ENCODE measurements at places on chromosomes 7 and 10. TPM values are rescaled to one million over a fixed set of nuclear protein-coding genes. Genes with fewer than 3 reads are reported as not detected.

DNA sequence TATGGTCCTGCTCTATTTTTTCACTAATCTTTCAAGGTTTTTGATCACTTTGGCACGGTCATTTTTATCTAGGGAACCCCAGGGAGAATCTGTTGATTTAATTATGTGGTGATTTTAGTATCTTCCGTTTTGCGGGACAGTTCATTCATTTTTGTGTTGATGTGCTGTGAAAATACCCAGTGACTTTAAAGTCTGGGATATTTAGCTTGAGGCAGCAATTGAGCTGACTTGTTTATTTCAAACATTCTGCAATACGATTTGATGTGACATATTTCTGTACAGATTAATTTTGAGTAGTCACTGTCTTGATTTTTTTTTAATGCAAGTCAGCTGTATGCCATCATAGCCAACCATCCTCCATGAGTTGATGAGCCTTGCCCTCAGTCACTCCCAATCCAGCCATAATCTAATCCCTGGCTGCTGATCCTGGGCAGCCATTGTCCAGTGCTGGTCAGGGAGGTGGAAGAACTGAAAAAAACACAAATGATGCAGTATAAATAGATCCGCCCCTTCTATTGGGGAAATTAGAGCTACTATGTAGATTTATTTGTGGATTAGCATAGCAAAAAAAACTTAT is 183.4 kb downstream of the CCSER2 start:
- DNase-seq, result no peak
- H3K36me3 ChIP-seq, result peaks cover 13% of the 10 kb centered on the region
- no peaks in the 10 kb centered on the region for H3K4me1 ChIP-seq
- H3K4me3 ChIP-seq, result no peak overlapping the region
- no peaks in the 10 kb centered on the region for H3K27me3 ChIP-seq
- H3K27ac ChIP-seq, result no peak overlapping the region

The ACSM6 gene
- not detected for polyA plus RNA-seq

GRCh38 chr7:107201795-107202450 is 33.1 kb downstream of the HBP1 start:
- DNase-seq, result no peak
- H3K27ac ChIP-seq, result no peak overlapping the region
- H3K4me1 ChIP-seq, result no peaks in the 10 kb centered on the region
- peaks cover 54% of the 10 kb centered on the region for H3K36me3 ChIP-seq

DNA sequence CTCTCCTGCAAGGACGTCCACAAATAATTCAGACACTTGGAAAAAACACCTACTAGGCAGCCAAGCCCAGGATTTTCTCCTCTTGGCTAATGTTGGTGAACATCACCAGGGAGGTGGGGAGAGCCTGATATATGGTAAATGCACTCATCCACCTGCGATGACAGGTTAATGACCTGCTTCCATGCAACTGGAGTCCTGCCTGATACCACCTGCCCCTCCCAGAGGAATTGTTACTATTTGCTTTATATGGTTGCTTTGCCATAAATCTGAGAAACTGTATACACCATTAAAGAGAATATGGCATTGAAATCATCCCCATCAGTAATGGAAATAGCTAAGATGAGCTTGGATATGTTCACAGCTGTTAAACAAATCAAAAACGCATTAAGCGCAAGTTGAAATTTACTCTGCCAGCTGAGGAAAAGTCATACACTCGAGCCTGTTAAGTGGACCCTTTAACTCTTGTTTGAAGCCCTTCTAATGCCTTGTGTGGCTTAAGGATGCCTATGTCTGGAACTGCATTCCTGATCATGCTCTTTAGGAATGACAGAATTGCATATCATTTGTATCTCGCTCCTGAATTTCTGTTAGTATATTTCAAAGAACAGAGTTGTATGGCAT is 208.3 kb downstream of the PRPF18 start:
- H3K27ac ChIP-seq, result no peak overlapping the region
- no peak for DNase-seq
- no peak overlapping the region for H3K4me3 ChIP-seq
- no peaks in the 10 kb centered on the region for H3K27me3 ChIP-seq
- no peaks in the 10 kb centered on the region for H3K36me3 ChIP-seq

The TFR2 gene
- 2.7 TPM for polyA plus RNA-seq

The LIPN gene
- polyA plus RNA-seq, result not detected

GRCh38 chr7:119026391-119026790 is 801.9 kb downstream of the ANKRD7 start:
- no peaks in the 10 kb centered on the region for H3K36me3 ChIP-seq
- no peaks in the 10 kb centered on the region for H3K4me1 ChIP-seq
- no peak overlapping the region for H3K4me3 ChIP-seq
- no peak for DNase-seq
- no peak overlapping the region for H3K27ac ChIP-seq
- no peaks in the 10 kb centered on the region for H3K27me3 ChIP-seq

GRCh38 chr7:3955751-3956696 is 655.0 kb downstream of the SDK1 start:
- H3K4me3 ChIP-seq, result no peak overlapping the region
- no peaks in the 10 kb centered on the region for H3K4me1 ChIP-seq
- no peak overlapping the region for H3K27ac ChIP-seq
- no peaks in the 10 kb centered on the region for H3K27me3 ChIP-seq
- no peaks in the 10 kb centered on the region for H3K36me3 ChIP-seq
- no peak for DNase-seq

The GIMAP4 gene
- 577 TPM for polyA plus RNA-seq

- no peaks in the 10 kb centered on the region for H3K36me3 ChIP-seq
- H3K27ac ChIP-seq, result no peak overlapping the region
- no peaks in the 10 kb centered on the region for H3K27me3 ChIP-seq
- no peak overlapping the region for H3K4me3 ChIP-seq
- no peaks in the 10 kb centered on the region for H3K4me1 ChIP-seq
- DNase-seq, result no peak
These were observed 9.2 kb downstream of the AQP1 start for GRCh38 chr7:30920584-30921539.

Measured in CD8-positive, alpha-beta memory T cell (primary cell).